ENCODE measurements at places on chromosomes 7 and 10.

DNA sequence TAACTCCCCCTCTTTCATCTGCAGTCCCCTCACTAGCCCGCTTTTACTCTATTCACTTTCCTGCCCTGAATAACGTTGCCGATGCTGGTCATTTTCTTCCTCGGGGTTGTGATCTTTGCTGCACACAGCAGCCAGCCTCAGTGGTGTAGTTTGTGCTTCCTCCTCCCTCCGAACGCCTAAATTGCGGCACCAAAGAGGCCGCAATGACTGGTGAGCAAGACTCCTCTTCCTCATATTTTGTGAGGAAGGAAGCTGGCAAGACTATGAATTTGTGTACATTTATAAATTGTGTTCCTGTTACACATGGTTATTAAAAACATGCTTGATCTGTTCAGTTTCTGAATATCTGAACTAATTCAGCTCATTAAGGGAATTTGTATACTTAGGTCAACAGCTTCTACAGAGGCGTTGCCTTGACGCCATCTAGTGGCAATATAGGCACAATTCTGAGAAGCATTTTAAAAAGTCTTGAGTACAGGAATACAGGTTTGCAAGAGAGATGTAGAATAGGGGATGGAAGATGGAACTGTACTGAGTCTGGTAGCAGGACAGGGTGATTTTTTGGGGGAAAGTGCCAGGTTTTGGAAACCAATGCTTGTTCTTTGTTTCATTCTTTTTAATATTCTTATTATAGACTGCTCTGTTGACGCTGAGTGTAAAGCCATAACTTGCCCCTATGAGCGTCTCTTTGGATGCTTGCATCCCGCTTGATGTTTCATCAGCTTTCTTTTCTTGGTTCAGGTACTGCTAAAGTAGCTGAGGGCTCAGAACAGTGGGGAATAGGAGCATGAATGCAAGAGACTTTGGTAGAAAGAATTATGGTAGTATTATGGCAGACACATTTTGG, 4.1 kb upstream of the TAS2R5 start:
- peak; percentile 15 for DNase-seq

GRCh38 chr10:62373639-62373994, 552 bp upstream of the ZNF365 start:
- no peak for DNase-seq

- DNase-seq = no peak
Measured at GRCh38 chr7:32224276-32224675, 154.1 kb upstream of the PDE1C start.

GRCh38 chr10:122673269-122673668, 26.4 kb downstream of the C10orf120 start:
- DNase-seq = no peak

DNA sequence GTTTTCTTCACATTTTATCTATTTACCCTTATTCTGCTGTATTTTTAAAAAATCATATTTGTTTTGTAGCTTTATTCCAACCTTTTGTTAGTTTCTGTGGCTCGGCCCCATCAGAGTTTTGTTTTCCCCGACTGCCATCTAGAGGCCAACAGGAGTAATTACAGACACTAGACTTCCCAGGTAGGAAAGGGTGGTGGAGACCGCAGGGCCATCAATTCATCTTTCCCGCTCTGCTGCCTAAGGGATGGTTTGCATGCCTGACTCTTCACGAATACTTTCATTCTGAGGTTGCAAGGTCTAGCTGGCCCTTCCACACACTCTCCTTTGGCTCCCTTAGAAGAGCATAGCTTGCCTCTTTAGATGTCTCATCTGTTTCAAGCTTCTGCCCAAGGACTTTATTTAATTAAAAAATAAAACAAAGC, 38.3 kb downstream of the LYZL2 start:
- no peak for DNase-seq

- no peak for DNase-seq
Measured at GRCh38 chr7:55975988-55976633, 11.7 kb downstream of the NIPSNAP2 start.
